ENCODE measurements at places on chromosomes 5 and 9. TPM values are rescaled to one million over a fixed set of nuclear protein-coding genes. Genes with fewer than 3 reads are reported as not detected.

GRCh38 chr9:14350754-14351153 is 36.8 kb upstream of the NFIB start:
- peak overlapping the region; percentile 83 for H3K4me3 ChIP-seq
- no peak for DNase-seq
- H3K36me3 ChIP-seq = no peaks in the 10 kb centered on the region
- peak overlapping the region; percentile 86 for H3K27ac ChIP-seq

DNA sequence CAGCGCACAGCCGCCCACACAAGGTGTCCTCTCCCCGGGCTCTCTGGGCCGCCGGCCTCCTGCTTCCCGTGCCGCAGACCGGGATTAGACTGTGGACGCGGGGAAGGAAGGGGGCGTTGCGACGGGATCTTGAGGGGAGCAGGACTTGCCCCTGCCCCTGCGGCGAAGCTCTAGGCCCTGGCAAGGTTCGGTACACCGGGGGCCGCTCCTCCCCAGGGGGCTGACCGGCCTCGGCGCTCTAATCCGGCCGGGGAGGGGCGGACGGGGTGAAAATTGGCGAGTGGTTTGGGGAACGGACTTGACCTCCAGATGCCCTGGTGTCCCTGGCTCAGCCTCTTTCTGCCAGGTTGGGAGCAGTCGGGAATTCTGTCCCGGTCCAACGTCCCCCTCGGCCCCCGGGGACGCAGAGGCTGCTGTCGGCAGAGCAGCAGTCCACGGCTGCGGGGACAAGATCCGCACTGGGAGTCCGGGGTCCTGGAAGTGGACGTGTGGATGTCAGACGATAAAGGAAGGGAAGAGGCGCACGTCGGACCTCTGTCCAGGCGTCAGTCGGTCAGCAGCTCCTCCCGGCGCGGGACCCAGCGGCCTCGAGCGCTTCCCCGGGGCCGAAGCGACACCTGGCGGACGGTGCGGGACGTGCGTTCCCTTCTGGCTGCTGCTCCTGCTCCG is 1.9 kb upstream of the CNTFR start:
- H3K4me3 ChIP-seq = peak overlapping the region; percentile 69
- H3K4me1 ChIP-seq = peaks cover 25% of the 10 kb centered on the region
- DNase-seq = no peak
- peaks cover 16% of the 10 kb centered on the region for H3K27me3 ChIP-seq
- no peaks in the 10 kb centered on the region for H3K36me3 ChIP-seq
- H3K27ac ChIP-seq = no peak overlapping the region

Gene SLC31A1
- 11.0 TPM for total RNA-seq

- no peak overlapping the region for H3K4me3 ChIP-seq
- H3K36me3 ChIP-seq = no peaks in the 10 kb centered on the region
- H3K27me3 ChIP-seq = no peaks in the 10 kb centered on the region
- H3K4me1 ChIP-seq = no peaks in the 10 kb centered on the region
Observed at GRCh38 chr9:78839252-78839651, 542.3 kb downstream of the PSAT1 start.

Gene CDO1
- 132 TPM for total RNA-seq

- H3K27me3 ChIP-seq = no peaks in the 10 kb centered on the region
- no peak overlapping the region for H3K27ac ChIP-seq
- peaks cover 9% of the 10 kb centered on the region for H3K4me1 ChIP-seq
- DNase-seq = no peak
- H3K4me3 ChIP-seq = no peak overlapping the region
Observed at GRCh38 chr5:149273950-149274349, 2.3 kb downstream of the AFAP1L1 start.

- no peaks in the 10 kb centered on the region for H3K4me1 ChIP-seq
- no peak overlapping the region for H3K4me3 ChIP-seq
- DNase-seq = no peak
- no peaks in the 10 kb centered on the region for H3K36me3 ChIP-seq
- H3K27me3 ChIP-seq = no peaks in the 10 kb centered on the region
Observed at GRCh38 chr5:10518347-10518746, 45.5 kb upstream of the ANKRD33B start.

GRCh38 chr5:79456890-79457583 is 56.9 kb downstream of the HOMER1 start:
- no peak overlapping the region for H3K27ac ChIP-seq
- no peak for DNase-seq
- no peaks in the 10 kb centered on the region for H3K27me3 ChIP-seq
- H3K4me1 ChIP-seq = no peaks in the 10 kb centered on the region
- H3K36me3 ChIP-seq = no peaks in the 10 kb centered on the region

Gene PDGFRB
- 421 TPM for total RNA-seq

- no peak overlapping the region for H3K27ac ChIP-seq
- no peak for DNase-seq
- no peaks in the 10 kb centered on the region for H3K36me3 ChIP-seq
- H3K4me3 ChIP-seq = no peak overlapping the region
- H3K27me3 ChIP-seq = no peaks in the 10 kb centered on the region
Observed at GRCh38 chr5:39172593-39172992, 46.8 kb downstream of the FYB1 start.

DNA sequence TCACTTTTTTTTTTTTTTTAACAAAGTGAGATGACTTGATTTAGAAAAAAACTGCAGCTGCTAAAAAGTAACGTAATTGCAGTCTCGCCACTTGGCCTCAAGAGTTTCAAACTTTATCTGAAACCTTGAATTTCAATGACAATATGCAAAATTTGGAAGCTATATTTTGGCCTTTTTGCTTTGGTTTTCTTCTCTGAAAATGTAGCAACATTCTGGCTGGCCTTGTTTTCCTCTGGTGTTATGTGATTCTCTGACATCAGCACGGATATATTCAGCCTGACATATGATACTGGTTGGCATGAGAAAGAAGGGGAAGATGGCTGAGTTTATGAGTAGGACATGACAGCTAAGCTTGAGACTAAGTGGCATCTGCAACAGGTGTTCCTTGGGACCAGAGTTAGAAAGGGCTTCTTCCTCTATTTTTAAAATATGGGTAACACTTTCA is 136.5 kb downstream of the MEF2C start:
- no peak overlapping the region for H3K27ac ChIP-seq
- H3K36me3 ChIP-seq = peaks cover 19% of the 10 kb centered on the region
- no peaks in the 10 kb centered on the region for H3K27me3 ChIP-seq
- H3K4me3 ChIP-seq = no peak overlapping the region

GRCh38 chr9:37428345-37428744 is 5.8 kb downstream of the GRHPR start:
- no peak for DNase-seq
- no peak overlapping the region for H3K27ac ChIP-seq
- H3K4me1 ChIP-seq = peaks cover 9% of the 10 kb centered on the region
- no peak overlapping the region for H3K4me3 ChIP-seq
- peaks cover 25% of the 10 kb centered on the region for H3K36me3 ChIP-seq

DNA sequence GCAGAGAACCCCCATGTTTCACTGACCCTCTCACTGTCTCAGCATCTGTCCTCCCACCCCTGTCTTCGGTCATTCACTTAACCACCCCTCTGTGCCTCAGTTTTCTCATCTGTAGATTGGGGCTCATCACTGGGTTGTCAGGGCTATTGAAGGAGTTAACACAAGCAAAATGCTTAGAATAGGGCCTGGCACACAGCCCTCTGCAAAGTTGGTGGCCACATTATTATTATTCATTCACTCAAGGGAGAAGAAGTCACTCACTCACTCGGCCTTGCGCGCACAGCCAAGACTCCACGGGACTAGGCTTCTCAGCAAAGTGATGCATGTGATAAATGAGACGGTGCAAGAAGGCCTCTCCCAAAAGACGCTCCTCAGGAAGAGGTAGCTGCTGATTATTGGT is 8.0 kb downstream of the PDGFRB start:
- peak overlapping the region; percentile 97 for H3K27ac ChIP-seq
- no peaks in the 10 kb centered on the region for H3K27me3 ChIP-seq
- peak overlapping the region; percentile 31 for H3K4me3 ChIP-seq
- peaks cover 9% of the 10 kb centered on the region for H3K36me3 ChIP-seq
- peaks cover 73% of the 10 kb centered on the region for H3K4me1 ChIP-seq

Gene NINJ1
- 194 TPM for total RNA-seq

DNA sequence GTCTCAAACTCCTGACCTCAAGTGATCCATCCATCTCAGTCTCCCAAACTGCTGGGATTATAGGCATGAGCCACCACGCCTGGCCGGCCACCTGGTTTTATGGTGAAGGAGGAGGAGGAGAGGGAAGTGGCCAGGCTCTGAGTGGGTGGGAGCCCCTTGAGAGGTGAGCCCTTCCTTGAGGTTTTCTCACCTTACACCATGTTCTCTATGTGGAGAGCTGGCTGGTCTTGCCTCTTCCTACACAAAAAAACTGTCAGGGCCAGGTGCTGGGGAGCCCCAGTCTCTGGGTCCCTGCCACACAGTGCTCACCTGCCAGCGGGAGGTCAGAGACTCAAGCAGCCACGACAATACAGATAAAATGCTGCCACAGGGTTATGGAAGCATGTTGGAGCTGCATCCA is 18.1 kb downstream of the SWI5 start:
- no peaks in the 10 kb centered on the region for H3K27me3 ChIP-seq
- H3K4me1 ChIP-seq = no peaks in the 10 kb centered on the region
- H3K36me3 ChIP-seq = no peaks in the 10 kb centered on the region
- no peak overlapping the region for H3K27ac ChIP-seq

DNA sequence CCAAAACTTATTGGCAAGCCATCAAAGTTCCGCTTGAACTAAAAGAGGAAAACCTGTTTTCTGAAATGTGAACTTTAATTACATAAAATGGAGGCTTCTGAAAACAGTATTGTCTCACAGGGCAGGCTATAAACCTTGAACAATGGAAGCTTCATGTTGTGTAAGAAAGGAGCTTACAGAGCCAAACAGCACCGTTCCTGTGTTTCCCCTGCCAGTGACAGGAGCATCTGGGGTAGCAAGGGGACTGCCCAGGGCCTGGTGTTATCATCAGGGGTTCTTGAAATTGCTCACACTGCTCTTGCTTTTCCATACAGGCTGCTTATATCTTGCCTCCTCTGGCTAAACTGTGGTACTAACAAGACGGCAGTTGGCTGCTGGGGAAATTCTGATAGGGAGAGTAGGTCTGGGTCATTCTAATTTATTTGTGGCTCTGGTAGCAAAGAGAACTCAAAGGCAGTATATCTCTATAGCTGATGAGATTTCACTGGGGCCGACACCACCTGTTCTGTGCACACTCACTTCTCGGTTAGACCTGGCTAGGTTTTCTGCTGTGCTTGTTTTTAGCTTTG is 40.4 kb downstream of the BASP1 start:
- no peak for DNase-seq
- H3K4me3 ChIP-seq = no peak overlapping the region
- H3K4me1 ChIP-seq = no peaks in the 10 kb centered on the region
- H3K27me3 ChIP-seq = no peaks in the 10 kb centered on the region

DNA sequence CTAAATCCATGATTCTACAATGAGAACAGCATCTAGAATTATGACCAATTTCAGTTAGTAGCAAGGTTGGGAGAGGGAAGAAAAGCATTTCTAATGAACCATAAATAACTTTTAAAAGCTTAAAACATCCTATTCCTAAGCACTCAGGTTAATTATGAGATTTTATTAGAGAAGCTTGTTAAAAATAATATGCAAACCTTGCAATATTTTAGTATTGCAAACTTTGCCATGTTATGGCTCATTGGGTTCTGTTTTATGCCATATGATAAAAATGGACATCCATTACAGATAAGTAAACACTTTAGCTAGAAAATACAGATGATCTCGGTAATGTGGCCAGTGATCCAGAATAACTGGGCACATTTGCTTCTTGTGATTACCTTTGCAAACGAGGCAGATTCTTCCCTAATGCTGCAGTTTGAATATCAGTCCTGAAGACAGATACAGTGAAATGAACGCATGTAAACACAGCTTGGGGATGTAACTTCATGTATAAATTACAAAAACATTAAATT is 447.0 kb downstream of the PLK2 start:
- no peaks in the 10 kb centered on the region for H3K4me1 ChIP-seq
- H3K27me3 ChIP-seq = no peaks in the 10 kb centered on the region
- no peak overlapping the region for H3K4me3 ChIP-seq
- no peaks in the 10 kb centered on the region for H3K36me3 ChIP-seq

DNA sequence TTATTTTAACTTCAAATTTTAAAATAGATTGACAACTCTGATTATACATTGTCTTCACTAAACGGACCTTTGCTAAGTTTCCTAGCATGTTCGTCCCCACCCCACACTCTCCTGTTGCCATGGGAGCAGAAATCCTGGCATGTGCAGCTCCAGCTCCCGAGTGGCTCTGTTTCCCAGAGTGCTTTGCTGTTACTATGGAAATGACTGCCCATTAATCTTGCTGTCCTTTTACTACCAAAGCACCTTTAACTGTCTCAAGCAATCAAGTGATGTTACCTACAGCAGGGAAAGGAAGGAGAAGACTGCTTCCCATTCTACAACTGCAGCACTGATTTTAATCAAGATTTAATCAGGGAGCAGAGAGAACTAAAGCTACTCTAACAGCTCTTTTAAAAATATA is 212.0 kb upstream of the KIF2A start:
- no peaks in the 10 kb centered on the region for H3K36me3 ChIP-seq
- DNase-seq = no peak
- no peaks in the 10 kb centered on the region for H3K27me3 ChIP-seq
- no peak overlapping the region for H3K27ac ChIP-seq

GRCh38 chr9:129160712-129161533 is 17.1 kb downstream of the IER5L start:
- no peak overlapping the region for H3K27ac ChIP-seq
- H3K36me3 ChIP-seq = no peaks in the 10 kb centered on the region
- no peak overlapping the region for H3K4me3 ChIP-seq
- H3K4me1 ChIP-seq = peaks cover 16% of the 10 kb centered on the region

- H3K4me3 ChIP-seq = no peak overlapping the region
- H3K4me1 ChIP-seq = no peaks in the 10 kb centered on the region
- H3K36me3 ChIP-seq = no peaks in the 10 kb centered on the region
Observed at GRCh38 chr9:2424619-2425033, 197.0 kb upstream of the VLDLR start.

- peaks cover 73% of the 10 kb centered on the region for H3K36me3 ChIP-seq
- no peak for DNase-seq
Observed at GRCh38 chr9:92245005-92245797, 48.3 kb downstream of the IARS1 start.

Gene GABRA6
- total RNA-seq = not detected

DNA sequence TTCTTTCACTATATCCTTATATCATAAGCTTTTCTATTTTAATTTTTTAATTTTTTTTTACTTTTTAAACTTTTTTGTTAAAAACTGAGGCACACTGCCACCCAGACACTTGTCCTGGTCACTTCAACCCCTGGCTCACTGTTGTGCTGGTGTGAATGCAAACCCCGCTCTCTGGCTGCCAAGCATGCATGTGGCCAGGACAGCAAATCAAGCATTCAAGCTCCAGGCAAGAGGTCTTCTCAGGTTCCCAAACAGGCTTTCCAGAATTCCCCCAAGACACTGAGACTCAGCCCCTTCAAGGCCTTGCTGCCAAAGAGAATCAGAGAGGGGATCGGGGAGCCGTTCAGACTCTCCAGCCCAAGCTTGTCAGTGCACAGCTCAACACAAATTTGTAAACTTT is 139.9 kb downstream of the FANCC start:
- H3K4me3 ChIP-seq = no peak overlapping the region
- no peaks in the 10 kb centered on the region for H3K27me3 ChIP-seq
- H3K27ac ChIP-seq = no peak overlapping the region
- H3K4me1 ChIP-seq = no peaks in the 10 kb centered on the region
- no peaks in the 10 kb centered on the region for H3K36me3 ChIP-seq
